ENCODE measurements at places on chromosomes 3 and 15.
A peak's percentile ranks its signal among the peaks of the same experiment; 100 is the strongest.

GRCh38 chr3:156558389-156558788 is 3.5 kb upstream of the SSR3 start:
- DNase-seq = no peak

- no peak for DNase-seq
Observed at GRCh38 chr15:67358391-67358790, 103.8 kb downstream of the IQCH start.

- no peak for DNase-seq
Observed at GRCh38 chr15:96553931-96554330, 223.4 kb downstream of the NR2F2 start.

DNA sequence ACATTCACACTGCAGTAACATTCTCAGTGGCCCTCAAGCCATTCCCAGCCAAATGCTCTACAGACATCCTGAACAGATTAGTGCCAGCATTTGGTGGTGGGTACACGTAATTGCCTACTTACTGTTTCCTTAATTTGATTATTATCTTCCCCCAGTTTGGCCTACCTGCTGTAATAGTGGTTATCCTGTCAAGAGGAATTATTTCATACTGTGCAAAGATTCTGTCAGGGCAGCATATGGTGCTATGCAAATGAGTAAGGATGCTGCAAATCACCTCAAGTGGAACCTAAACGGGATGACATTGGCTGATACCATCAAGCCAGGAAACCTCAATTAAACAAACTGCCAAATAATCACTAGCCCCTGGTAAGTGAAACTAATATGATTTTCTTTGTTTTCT is 88.7 kb downstream of the SEMA6D start:
- peak; percentile 26 for DNase-seq
